ENCODE measurements at places on chromosomes 2 and 18.

DNA sequence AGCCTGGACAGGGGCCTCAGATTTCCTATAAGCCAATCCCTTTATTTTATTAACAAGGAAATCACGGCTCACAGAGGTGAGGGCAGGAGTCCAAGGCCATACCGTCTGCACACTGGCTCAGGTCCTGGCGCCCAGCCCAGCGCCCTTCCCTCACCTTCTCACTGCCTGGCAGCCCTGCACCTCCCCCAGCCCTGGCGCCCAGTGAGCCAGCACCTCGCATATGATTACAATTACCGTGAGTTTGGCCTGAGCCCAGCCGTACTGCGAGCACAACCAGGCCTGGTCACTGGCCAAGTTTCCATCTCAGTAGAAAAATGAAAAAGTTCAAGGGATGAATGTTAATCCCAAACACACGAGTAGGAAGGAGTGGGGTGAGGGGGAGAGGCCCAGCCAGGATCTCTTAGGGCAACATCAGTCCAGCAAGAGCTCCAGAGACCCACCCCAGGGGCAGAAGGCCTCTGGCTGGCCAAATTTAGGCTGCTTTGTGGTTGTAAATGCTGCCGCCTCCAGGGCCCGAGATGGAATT lies 68.4 kb downstream of the MCFD2 start:
- no peak for DNase-seq

GRCh38 chr18:23228102-23229061 lies 93.1 kb downstream of the CABLES1 start:
- DNase-seq, result no peak

GRCh38 chr2:676647-677055 lies 555 bp downstream of the TMEM18 start:
- DNase-seq, result peak; percentile 95

GRCh38 chr2:37561615-37562569 lies 109.5 kb downstream of the CDC42EP3 start:
- no peak for DNase-seq

DNA sequence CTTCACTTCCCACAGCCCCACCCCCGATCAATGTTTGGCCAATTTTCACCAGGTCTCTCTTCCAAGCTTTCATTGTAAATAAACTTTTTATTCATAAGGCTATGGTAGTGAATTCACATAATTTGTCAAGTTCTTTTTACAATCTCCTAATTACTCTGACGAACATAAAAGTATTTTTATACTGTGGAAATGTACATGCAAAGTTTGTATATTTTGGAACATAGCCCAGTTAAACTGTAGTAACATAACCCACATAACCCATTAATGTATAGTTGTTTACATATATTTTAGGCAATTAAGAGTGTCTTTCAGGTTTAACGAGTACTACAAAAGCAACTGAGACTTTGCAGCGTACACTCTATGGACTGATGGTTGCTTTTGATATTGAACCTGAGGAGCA lies 228.3 kb upstream of the ERBB4 start:
- DNase-seq, result no peak

DNA sequence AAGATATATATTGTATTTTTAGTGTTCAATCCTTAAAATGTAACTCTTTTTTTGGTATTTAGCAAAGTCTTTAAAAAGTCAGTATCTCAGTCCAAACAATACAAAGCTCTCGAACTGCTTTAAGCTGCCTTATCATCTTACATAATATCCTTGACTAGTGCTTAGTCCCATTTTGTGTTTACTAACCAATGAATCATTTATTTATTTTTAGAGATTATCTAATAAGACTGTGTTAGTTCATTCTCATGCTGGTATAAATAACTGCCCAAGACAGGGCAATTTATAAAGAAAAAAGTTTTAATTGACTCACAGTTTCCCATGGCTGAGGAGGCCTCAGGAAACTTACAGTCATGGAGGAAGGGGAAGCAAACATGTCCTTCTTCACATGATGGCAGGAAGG lies 248.3 kb upstream of the KYNU start:
- DNase-seq, result no peak

- DNase-seq, result no peak
These were observed 387.0 kb upstream of the CDH19 start for GRCh38 chr18:66990909-66991308.

DNA sequence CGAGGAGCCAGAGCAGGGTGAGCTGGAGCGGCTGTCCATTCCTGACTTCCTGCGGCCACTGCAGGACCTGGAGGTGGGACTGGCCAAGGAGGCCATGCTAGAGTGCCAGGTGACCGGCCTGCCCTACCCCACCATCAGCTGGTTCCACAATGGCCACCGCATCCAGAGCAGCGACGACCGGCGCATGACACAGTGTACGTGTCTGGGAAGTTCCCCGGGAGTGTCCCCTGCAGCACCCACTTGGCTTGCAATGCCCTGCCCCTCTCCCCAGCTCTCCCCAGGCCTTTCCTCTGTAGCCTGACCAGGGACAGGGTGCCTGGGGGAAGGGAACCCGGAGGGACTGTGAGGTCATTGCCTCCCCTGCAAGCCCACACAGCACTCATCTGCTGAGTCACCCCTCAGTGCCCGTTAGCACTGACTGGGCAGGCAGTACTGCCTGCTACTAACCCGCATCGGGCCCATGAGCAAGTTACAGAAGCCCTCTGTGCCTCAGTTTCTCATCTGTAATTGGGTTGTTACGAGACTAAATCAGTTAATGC lies 29.4 kb upstream of the GMPPA start:
- no peak for DNase-seq

DNA sequence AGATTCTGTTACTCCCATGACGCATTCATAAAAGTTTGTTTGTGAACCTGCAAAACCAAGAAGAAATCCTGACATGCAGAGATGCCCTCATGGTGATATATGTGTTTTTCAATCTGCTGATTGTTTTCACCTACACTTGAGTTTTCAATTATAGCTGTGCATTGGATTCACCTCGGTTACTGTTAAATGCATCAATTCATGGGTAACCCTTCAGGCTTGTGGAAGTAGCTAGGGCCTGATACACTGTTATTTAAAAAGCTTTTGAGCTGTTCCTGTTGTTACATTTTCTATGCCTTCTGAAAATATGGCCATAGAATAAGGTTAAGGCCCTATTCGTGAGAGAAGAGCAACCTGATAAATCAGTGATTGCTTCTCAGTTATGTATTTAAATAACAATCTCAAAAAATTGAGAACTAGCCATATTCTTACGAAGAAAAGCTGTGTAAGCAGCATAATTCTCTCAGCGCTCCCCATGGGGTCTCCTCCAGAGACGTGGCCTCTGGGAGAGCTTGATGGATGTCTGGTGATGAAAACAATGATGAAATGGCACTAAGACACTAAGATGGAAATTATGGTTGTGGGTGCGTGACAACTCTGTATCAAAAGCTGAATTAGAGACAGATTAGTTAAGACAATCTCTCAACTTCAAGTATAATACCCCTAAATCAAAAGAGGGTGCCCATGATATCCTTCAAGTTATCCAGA lies 60.5 kb downstream of the RIT2 start:
- no peak for DNase-seq

- no peak for DNase-seq
These were observed 79.2 kb downstream of the NCOA1 start for GRCh38 chr2:24570225-24570624.

- DNase-seq, result no peak
These were observed 7.4 kb upstream of the MBOAT2 start for GRCh38 chr2:9010866-9011265.

- DNase-seq, result no peak
These were observed 8.6 kb upstream of the PDIA6 start for GRCh38 chr2:10820978-10821695.

DNA sequence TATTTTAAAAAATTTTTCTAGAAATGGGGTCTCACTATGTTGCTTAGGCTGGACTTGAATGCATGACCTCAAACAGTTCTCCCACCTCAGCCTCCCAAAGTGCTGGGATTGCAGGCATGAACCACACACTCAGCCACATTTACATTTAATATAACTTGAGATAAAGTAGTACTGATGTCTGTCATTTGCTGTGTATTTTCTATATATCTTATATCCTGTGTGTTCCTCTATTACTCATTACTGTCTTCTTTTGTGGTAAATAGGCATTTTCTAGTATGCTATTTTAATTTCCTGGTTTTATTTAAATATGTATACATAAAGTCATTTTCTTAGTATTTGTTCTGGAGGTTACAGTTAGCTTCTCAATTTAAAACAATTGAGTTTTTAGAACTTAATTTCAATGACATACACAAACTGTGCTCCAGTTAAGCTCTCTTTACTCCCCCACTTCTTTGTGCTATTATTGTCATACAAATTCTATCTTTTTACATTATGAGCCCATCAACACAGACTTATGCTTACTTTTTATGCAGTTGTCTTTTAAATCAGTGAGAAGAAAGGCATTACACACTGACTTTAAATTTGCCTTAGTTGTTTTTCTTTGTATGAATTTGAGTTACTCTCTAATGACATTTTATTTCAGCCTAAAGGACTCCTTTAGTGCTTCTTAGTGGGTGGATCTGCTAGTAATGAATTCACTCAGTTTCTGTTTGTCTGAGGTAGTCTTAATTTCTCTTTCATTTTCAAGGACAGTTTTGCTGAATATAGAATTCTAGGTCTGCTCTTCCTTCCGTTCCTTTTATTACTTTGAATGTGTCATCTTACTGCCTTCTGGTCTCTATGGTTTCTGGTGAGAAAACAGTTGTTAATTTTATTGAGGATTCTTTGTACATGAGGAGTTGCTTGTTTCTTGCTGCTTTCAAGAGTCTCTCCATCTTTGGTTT lies 6.2 kb upstream of the INPP4A start:
- no peak for DNase-seq

- no peak for DNase-seq
These were observed 20.8 kb upstream of the SIX3 start for GRCh38 chr2:44920751-44921150.

DNA sequence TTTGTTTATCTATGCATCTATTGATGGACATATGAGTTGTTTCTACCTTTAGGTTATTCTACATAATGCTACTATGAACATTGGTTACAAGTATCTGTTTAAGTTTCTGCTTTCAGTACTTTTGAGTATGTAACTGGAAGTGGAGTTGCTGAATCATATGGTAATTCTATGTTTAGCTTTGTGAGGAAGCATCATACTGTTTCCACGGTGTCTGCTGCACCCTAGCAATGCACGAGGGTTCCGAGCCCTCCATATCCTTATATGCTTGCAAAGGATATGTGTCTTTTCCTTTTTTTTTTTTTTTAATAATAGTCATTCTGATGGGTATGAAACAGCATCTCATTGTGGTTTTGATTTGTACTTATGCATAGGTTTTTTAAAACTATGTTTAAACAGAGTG lies 83.7 kb downstream of the FMNL2 start:
- DNase-seq, result no peak

DNA sequence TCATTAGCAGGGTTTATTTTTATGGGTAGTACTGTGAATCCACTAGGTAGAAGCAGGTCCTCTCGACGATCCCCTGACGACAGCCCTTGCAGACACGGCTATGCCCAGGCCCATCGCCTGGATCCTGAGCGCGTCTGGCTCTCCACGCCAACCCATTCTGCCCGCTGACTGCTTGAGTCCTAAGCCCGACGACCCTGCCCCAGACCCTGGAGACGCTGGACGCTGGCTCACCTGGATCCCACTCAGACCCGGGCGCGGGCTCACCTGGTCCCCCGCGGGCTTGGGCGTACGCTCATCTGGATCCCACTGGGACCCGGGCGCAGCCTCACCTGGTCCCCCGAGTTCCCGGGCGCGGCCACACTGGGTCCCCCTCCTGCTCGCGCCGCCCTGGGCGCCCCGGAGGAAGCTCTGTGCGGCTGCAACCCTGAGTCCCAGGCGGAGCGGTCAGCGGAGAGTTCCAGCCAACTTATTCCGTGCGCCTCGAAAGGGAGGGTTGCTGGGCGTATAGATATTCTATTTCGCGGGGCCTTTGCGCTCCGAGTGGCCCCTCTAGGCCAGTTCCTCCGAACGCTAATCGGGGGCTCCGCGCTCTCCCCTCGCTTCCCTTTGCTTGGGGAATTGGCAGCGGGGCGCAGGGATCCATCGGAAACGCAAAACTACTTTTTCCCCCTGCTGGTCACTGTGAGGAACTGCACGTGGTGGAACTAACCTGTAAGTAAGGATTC lies 22.4 kb upstream of the RMP24 start:
- peak; percentile 17 for DNase-seq

GRCh38 chr18:49980896-49981295 lies 167.6 kb upstream of the ACAA2 start:
- DNase-seq, result no peak
